HT-29 (cell line): ENCODE measurements at places on chromosomes 1 and 21.

DNA sequence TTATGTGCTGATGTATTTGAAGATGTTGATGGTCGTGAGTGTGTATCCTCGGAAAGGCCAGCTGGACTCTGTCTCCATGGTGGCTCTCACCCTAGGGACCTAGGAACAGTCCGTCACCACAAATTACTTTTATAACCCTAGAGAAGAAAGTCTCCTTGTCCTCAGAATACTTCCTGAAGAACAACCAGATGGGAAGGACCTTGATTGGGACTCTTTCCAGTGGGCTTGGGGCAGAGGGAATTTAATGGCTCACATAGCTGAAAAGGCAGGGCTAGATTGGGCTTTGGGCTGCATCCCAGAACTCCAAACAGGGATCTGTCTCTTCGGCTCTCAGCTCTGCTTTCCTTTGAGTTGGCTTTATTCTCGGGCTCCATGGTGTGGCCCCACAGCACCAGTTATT, 90.8 kb downstream of the TBX19 start:
- DNase-seq: no peak

GRCh38 chr1:115641762-115642167, at the start of gene VANGL1:
Gene VANGL1 (plus strand): TSS chr1:115641970. CDS start chr1:115651414, 9,444 bp downstream.
- DNase-seq: peak; percentile 77

GRCh38 chr1:220213382-220213983, 58.8 kb downstream of the RAB3GAP2 start:
- DNase-seq: no peak

- DNase-seq: no peak
These were observed 38.5 kb downstream of the EIF2D start for GRCh38 chr1:206573762-206574161.

DNA sequence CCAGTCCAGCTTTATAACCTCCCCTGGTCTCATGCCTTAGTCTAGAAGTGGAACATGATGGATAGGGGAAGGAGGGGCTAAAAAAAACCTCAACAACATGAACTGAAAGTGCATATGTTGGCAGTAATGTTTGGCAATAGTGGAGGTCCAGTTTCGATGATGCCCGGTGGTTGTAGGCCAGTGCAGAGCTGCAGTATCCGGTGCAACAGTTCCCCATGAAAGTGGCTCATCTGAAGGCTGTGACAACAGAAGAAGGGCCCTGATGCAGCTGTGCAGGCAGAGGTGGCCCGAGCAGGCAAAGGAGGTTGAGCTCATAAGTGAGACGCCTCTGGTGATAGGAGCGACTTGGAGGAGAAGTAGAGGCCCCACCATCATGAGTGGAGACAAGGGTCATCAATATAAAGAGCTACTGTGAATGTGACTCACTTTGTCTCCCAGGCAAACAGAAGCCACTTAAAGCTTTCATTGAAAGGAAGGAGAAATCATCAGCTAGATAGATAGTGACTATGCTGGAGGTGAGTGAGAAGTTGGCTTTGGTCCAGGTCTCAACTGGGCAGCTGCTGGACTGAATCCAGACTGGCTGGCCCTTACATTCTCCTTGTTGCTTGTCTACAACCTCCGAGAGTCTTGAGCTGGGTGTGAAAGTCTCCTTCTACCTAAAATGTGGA, 10.2 kb upstream of the CREG1 start:
- peak; percentile 23 for DNase-seq

GRCh38 chr1:21647431-21648351, 21.5 kb downstream of the RAP1GAP start:
- peak; percentile 70 for DNase-seq
